Caco-2 (cell line): ENCODE measurements at places on chromosomes 5 and 9.

DNA sequence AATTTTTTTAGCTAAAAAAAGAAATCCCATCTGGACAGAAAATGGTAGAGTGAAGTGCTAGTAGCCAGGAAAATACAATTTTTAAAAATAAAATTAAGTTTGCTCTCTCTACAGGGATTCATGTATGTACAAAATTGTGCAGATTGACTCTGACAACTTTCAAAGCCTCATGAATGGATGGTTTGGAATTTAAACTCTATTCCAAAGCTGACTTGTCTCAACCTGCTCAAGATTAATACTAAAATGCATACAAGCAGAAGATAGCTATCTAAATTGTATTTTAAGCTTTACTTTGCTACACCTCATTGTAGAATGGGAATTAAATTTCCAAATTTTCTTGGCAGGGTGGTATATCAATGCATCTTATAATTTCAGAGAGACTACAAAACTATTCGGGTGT, 257.6 kb downstream of the RFX3 start:
- H3K36me3 ChIP-seq: no peaks in the 10 kb centered on the region
- no peaks in the 10 kb centered on the region for H3K4me1 ChIP-seq
- no peak for DNase-seq
- no peak overlapping the region for H3K4me3 ChIP-seq

- peaks cover 20% of the 10 kb centered on the region for H3K4me1 ChIP-seq
- DNase-seq: peak; percentile 64
- peak overlapping the region; percentile 7 for H3K27ac ChIP-seq
- H3K27me3 ChIP-seq: no peaks in the 10 kb centered on the region
Measured at GRCh38 chr5:126464959-126465358, 41.8 kb downstream of the GRAMD2B start.

DNA sequence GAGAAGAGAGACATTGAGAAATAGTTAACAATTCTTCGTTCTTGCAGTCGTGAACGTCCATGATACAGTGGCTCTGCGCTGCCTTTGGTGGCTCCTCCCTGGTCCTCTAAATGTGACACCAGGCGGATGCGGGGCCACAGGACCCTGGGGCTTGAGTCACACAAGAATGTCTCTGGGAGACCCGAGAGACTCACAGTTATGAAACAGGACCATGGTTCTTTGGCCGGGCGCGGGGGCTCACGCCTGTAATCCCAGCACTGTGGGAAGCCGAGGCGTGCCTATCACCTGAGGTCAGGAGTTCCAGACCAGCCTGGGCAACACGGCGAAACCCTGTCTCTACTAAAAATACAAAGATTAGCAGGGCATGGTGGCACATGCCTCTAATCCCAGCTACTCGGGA, 767 bp upstream of the ZDHHC11 start:
- no peak overlapping the region for H3K4me3 ChIP-seq
- H3K27me3 ChIP-seq: peaks cover 3% of the 10 kb centered on the region; the same call in 1 of the 2 replicates
- H3K36me3 ChIP-seq: no peaks in the 10 kb centered on the region

DNA sequence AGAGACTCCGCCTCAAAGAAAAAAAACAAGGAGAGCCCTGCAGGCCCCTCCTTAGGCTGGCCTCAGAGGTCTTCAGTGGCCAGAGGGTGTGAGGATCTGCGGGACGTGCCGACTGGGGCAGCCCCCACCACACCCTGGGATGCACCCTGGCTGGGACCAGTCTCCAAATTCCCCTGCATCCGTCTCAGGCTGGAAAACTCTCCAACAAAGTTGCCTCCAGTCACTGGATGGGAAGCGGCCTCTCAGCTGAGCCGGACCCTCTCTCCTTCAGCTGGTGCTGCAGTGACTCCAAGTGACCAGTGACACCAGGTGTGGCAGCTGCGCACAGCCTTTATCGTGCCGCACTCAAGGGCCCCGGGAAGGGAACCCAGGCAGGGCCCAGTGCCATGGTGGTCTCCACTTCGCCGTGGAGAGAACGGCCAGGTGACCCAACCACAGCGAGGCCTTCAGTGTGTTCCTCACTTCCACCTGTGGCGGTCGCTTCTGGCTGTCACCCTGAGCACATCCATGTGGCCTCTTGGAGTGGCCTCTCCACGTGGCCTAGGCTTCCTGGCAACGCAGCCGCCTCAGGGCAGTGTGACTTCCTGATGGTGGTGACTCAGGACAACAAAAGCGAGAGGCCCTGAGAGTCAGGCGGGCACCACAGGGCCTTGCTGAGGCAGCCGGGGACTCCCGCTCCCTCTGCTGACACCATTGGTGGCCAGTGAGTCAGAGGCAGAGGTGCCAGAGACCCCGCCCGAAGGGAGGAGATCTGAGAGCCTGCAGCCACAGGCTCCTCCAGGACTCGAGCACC, 19.3 kb upstream of the CAMSAP1 start:
- H3K4me1 ChIP-seq: no peaks in the 10 kb centered on the region
- DNase-seq: no peak
- H3K27ac ChIP-seq: no peak overlapping the region
- no peaks in the 10 kb centered on the region for H3K27me3 ChIP-seq
- no peak overlapping the region for H3K4me3 ChIP-seq
- H3K36me3 ChIP-seq: no peaks in the 10 kb centered on the region; the same call in 1 of the 2 replicates

DNA sequence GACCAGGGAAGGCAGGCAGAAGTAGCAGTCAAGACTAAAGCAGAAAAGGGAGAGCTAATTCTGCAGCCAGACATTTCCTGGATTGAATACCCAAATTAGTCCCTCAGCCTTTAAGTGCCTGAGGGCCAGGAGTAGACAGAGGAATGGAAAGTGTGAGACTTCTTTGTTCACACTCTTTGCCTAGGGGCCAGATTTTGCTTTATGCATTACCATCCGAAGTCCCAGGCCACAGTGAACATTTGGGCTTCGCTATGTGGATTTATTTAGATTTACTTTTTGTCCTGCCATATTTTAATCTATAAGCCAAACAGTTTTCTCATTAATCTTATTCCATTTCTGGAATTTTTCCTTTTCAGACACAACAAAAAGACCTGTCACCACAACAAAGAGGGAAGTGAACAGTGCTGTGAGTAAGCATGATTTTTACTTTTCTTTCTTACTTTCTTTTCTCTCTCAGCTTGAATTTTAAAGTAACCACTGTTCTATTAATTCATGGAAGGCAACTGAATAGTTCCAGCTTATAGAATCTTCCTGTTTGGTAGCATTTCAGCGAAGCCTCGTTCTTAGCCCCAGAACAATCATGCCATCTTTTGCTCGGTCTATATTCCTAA, 52.6 kb downstream of the PDCD1LG2 start:
- H3K4me3 ChIP-seq: no peak overlapping the region
- H3K27ac ChIP-seq: no peak overlapping the region
- H3K36me3 ChIP-seq: no peaks in the 10 kb centered on the region
- H3K27me3 ChIP-seq: no peaks in the 10 kb centered on the region
- no peak for DNase-seq

- H3K27me3 ChIP-seq: no peaks in the 10 kb centered on the region
- no peaks in the 10 kb centered on the region for H3K4me1 ChIP-seq
- DNase-seq: no peak
- no peak overlapping the region for H3K27ac ChIP-seq
Measured at GRCh38 chr5:28549588-28549987, 1511.2 kb upstream of the CDH9 start.

GRCh38 chr5:50501491-50502228, 60.6 kb upstream of the EMB start:
- no peaks in the 10 kb centered on the region for H3K36me3 ChIP-seq
- no peaks in the 10 kb centered on the region for H3K27me3 ChIP-seq
- H3K27ac ChIP-seq: no peak overlapping the region
- no peak for DNase-seq
- H3K4me3 ChIP-seq: no peak overlapping the region
- H3K4me1 ChIP-seq: no peaks in the 10 kb centered on the region

DNA sequence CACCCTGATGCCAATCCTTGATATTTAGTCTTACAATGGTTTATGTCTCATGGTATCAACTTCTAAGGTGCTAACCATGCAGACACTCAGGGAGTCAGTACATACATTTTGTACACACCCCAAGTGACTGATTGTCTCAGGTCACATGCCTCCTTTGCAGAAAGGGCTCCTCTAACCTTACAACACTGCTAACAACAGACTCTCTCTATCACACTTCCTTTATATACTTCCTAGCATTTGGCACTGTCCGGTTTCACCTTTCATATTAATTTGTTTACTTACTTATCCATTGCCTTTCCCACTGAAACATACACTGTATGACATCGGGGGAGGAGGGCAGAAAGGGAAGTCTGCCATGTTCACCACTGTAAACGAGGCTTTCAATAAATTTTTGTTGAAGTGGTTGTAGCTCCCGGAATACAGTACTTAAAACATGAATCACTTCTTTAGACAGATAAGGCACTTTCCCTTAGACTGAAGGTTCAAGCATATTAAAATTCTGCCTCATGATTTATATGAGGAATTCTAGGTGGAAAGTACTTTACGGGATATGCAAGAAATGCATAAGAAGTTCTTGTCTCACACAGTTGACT, 20.6 kb downstream of the EMB start:
- H3K27me3 ChIP-seq: no peaks in the 10 kb centered on the region
- no peaks in the 10 kb centered on the region for H3K36me3 ChIP-seq
- no peak overlapping the region for H3K27ac ChIP-seq

GRCh38 chr9:8651070-8651845, 851.7 kb upstream of the DMAC1 start:
- no peaks in the 10 kb centered on the region for H3K4me1 ChIP-seq
- H3K27me3 ChIP-seq: no peaks in the 10 kb centered on the region
- no peak for DNase-seq
- no peak overlapping the region for H3K4me3 ChIP-seq

DNA sequence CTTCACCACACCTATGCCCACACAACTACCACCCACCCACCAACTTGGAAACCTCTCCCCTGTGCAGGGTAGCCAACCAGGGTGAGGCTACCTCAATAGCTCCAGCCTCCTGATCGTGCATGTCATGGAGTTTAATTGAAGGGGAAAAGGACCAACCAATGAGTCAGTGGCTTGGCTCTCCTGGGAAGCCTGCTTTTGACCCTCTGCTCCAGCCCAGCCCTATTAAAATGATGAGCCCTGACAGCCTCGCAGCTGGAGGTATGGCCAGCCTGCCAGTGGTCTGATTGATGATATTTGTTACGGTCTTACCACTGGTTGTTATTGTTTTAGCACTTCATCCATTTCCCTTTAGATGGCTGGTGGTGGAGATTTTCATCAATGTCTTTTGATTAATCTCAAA, 280.4 kb downstream of the SH3GL2 start:
- H3K36me3 ChIP-seq: no peaks in the 10 kb centered on the region
- no peaks in the 10 kb centered on the region for H3K27me3 ChIP-seq
- H3K4me1 ChIP-seq: no peaks in the 10 kb centered on the region
- H3K4me3 ChIP-seq: no peak overlapping the region
- DNase-seq: no peak

DNA sequence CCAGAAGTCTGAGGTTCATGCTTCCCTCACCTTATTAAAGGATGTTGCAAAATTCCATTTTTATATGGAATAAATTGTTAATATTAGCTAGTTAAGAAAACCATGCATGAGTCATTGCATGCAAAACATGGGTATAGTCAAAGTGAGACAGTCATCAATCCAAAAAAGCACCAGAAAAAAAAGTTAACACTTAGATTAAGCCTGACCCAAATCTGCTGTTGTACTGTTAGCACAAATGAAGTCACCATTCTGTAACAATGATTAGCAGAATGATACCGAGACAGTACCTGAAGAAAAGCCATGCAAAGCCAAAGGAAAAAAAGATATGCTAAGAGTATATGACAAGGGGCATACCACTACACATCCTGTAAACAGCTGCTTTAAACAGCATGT, 49.5 kb downstream of the PKD2L2 start:
- no peak overlapping the region for H3K4me3 ChIP-seq
- H3K27me3 ChIP-seq: no peaks in the 10 kb centered on the region
- H3K27ac ChIP-seq: no peak overlapping the region
- peaks cover 2% of the 10 kb centered on the region; the same call in 1 of the 2 replicates for H3K36me3 ChIP-seq
- H3K4me1 ChIP-seq: no peaks in the 10 kb centered on the region
